ENCODE measurements at places on chromosomes 5 and 9.
A peak's percentile ranks its signal among the peaks of the same experiment; 100 is the strongest.

DNA sequence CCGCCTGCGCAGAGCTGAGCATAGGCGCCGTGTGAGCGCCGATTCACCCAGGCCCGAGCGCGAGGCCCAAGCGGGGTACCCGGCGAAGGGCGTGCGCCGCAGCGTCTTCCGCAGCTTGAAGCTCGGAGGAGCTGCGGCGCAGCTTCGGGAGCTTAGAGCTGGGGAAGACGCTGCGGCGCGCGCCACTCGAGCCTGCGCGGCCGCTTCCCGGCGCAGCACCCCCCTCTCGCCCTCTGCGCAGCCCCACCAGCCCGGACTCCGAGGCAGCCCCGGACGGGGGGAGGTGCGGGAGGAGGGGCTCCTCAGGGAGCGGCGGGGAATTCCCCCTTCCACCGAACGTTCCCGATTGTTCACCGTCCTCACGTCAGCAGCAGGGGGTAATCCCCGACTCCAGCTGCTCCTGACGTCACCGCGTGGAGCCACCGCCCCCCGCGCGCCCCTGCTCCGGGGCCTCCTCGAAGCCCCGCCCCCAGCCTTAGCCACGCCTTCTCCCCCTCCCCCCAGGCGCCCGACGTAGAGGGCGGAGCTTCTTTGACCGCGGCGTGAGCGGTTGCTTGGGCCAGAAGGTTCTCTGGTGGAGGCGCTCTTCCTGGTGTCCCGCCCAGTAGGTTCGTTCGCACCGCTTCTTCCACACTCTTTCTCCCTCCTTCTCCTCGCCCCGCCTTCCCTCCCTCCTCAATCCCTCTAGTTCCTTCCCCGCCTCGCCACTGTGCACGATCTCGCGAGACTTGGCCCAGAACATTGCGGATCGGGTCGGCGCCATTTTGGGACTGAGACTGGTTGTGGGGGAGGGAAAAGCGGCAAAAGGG is at the start of gene GPBP1:
Gene GPBP1, plus strand, starts transcription at position 741 of the 809 bp plus-strand sequence. CDS start 40,072 bp downstream, outside the sequence.
- DNase-seq, result peak; percentile 99

- no peak for DNase-seq
These were observed 145.8 kb downstream of the ZDHHC21 start for GRCh38 chr9:14547245-14548060.

DNA sequence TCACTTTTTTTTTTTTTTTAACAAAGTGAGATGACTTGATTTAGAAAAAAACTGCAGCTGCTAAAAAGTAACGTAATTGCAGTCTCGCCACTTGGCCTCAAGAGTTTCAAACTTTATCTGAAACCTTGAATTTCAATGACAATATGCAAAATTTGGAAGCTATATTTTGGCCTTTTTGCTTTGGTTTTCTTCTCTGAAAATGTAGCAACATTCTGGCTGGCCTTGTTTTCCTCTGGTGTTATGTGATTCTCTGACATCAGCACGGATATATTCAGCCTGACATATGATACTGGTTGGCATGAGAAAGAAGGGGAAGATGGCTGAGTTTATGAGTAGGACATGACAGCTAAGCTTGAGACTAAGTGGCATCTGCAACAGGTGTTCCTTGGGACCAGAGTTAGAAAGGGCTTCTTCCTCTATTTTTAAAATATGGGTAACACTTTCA is 136.5 kb downstream of the MEF2C start:
- no peak for DNase-seq

GRCh38 chr5:73619606-73620333 is 6.2 kb upstream of the ARHGEF28 start:
- no peak for DNase-seq

DNA sequence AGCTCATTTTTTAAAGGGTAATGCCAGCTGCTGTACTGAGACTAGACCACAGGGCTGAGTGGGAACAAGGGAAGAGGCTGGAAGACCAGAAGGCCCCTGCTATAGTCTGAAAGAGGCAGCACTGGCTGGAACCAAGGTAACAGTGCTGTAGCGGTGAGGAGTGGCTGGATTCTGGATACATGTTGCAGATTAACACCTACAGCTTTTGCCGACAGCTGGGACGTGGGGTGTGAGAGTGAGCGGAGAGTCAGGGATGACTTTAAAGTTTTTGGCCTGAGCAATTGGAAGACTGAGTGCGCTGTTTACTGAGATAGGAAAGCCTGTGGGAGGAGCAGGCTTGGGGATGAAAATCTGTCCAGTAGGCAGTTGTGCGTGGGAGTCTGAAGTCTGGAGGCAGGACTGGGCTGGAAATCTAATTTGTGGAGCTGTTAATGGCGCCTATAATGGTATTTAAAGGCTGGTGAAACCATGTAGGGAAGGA is 26.5 kb downstream of the AQP7 start:
- DNase-seq, result no peak

DNA sequence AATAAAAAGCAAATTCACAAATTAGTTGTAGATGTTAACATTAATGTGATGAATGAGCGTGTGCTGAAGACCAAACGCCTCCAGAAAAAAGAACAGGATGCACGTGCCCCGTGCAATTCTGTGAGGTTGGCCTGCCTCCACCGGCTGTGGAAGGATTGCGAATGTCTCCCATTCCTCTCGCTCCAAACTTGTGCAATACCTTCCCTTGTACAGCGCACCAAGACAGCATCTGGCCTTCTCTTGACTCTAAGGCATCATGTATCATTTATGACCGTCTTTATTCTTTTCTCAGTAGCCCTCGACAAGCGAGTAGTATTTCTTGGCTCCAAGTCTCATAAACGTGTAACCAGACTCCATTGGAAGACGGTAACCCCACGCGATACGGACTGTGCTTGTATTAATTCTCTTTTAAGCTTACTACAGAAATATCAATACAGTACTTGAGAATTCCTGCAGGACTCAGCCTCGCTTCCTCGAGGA is 1.5 kb upstream of the TESK1 start:
- no peak for DNase-seq

DNA sequence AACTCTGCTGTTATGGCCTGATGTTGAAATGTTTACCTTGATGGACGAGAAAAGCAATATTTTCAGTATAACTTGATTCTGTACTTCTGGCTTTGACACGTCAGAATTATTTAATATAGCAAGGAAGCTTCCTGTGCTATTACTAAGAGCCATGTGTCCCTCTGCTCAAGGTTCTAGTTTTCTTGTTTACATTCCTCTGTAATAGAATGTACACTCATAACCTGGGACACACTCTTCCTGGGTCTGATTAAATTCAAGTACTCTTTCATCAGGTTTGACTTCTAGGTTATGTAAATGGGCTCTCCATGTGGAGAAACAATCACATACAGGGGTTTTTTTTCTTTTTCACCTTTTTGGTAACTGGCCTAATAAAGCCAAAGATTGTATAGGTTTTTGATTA is 33.1 kb downstream of the GTF3C4 start:
- DNase-seq, result no peak

DNA sequence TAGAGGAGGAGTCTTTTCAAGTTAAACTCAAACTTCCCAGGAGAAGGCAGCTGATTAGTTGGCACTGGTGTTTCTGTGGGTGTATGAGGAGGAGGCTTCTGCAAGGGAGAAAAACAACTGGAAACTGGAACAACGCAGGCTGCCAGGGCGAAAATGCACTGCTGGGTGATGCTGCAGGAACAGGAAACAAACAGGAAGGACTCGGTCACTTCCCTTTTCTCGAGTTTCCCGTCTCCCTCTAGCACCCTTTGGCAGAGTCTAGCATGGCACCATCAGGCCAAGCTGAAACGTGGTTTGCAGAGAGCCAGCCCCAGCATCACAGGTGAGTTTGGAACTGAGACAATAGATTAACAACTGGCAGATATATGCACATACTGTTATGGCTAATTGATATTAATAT is 77.5 kb upstream of the CAST start:
- no peak for DNase-seq

DNA sequence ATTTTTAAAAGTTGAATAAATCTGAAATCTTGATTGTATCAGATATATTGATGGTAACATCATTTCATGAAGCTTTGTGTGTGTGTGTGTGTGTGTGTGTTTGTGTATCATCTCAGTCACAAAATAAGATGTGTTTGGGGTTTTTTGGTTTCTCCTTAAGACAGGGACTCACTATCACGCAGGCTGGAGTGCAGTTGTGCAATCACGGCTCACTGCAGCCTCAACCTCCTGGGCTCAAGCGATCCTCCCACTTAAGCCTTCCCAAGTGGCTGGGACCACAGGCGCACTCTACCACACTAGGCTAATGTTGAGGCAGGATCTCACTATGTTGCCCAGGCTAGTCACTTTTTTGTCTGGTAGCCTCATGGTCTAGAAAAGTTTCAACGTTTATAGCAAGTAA is 83.4 kb upstream of the DMRT1 start:
- DNase-seq, result no peak

GRCh38 chr5:124923131-124923530 is 176.7 kb upstream of the ZNF608 start:
- DNase-seq, result no peak

DNA sequence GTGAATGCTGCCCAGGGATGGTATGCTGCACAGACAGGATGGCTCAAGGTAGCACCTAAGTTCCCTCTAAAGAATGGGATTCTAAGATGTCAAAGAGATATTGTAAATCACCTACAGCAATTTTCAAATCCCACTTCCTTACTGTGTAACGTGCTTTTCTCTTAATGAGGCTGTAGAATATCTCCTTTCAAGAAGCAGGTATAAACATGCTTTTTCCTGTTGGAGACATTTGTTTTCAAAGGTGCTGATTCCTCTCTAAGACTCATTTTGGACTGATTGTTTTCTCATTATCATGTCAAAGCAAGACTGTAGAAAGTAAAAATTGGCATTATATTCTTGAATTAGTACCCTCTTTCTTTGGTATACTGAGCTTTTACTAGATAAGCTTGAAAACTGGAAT is 412.6 kb upstream of the PAPPA start:
- DNase-seq, result no peak

DNA sequence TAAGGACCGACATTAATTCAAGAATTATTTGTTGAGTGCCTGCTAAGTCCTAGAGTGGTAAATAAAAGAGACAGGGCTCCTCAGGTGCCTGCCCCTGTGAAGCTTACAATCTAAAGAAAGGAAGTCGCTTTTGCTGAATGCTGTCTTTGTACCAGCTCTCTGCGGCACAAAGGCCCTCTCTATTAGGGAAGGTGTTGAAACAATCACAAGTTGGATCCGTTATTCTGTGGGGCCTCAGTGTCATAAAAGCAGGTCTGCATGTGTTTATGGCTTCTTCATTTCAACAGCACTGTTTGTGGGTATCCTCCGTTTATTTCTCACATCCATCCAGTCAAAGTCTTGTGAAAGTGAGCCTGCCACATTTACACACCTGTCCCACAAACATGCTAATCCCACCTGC is 7.0 kb upstream of the MVB12B start:
- DNase-seq, result no peak

All from KG1 (cell line).